NCI-H524 (cell line): ENCODE measurements at places on chromosomes 12 and 14.

DNA sequence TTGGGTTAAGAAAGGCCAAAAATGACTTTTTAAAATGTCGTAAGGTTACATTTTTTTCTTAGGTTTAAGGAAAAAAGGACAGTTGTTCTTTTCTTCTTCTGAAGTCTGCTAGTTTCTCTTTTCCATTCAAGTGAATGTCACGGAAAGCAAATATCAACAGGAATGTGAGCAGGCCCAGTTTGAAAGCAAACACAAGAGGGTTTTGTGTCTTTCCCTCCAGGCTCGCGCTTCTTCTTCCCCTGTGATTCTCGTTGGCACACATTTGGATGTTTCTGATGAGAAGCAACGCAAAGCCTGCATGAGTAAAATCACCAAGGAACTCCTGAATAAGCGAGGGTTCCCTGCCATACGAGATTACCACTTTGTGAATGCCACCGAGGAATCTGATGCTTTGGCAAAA lies 85.4 kb downstream of the LRRK2 start:
- no peak for DNase-seq

GRCh38 chr12:646442-647384 lies 16.5 kb downstream of the NINJ2 start:
- DNase-seq = no peak

- DNase-seq = no peak
Observed at GRCh38 chr14:68627868-68628604, 164.8 kb downstream of the ZFP36L1 start.

DNA sequence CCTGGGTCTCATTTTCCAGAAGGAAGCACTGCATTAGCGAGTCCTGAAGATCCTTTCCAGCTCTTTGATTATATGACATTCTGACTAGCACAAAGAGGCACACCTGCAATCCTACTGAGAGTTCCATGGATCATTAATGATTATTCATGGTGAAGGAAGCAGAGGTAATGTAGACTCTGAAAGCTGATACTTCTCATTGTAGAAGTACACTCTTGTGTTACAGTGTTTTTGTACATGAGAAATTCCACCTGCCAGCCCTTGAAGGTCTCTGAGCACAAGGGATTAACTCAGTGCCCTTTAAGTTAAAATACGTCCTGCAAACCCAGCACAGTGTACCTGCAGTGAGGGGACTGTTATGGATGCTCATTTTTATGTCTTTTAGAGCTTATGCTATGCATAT lies 558.8 kb upstream of the FBXO33 start:
- peak; percentile 77 for DNase-seq

DNA sequence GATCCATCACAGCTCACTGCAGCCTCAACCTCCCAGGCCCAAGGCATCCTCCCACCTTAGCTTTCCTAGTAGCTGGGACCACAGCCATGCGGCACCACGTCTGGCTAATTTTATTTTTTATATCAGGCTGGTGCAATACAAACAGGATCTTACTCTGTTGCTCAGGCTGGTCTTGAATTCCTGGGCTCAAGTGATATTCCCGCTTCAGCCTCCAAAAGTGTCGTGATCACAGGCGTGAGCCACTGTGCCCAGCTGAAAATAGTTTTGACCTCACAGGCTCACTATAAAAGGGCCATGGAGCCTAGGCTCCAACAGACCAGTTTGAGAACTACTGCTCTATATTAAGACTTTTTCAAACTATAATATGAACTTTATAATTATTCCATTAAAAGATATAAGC lies 37.3 kb downstream of the SNX6 start:
- DNase-seq = no peak

GRCh38 chr14:59406454-59407245 lies 58.5 kb downstream of the GPR135 start:
- no peak for DNase-seq

- no peak for DNase-seq
Observed at GRCh38 chr12:93832131-93832530, 155.0 kb downstream of the CRADD start.

DNA sequence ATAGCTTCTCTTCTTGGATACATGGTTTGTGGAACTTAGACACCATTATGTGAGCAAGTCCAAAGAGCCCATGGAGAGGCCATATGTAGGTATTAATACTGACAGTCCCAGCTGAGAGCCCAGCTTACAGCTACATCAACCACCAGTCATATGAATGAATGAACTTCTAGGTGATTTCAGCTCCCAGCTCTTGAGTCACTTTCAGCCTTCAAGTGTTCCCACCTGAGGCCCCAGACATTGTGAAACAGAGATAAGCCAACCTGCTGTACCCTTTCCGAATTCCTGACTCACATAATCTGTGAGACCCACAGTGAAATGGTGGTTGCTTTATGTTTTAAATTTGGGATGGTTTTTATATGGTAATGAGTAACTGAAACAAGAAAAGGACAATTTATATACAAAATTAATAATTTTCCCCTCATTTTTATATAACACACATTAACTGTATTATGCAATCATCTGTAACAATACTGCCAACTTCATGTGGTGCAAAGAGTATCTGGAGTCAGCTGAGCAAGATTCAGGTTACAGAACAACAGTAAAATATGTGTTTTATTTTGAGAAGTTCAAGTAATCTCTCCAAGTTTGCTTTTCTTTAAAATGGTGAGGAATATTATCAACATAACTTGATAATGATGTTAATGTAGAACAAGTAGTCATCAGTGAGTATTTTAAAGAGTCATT lies 27.7 kb upstream of the FBXO33 start:
- no peak for DNase-seq

GRCh38 chr12:29071099-29071498 lies 78.0 kb upstream of the FAR2 start:
- DNase-seq = no peak

DNA sequence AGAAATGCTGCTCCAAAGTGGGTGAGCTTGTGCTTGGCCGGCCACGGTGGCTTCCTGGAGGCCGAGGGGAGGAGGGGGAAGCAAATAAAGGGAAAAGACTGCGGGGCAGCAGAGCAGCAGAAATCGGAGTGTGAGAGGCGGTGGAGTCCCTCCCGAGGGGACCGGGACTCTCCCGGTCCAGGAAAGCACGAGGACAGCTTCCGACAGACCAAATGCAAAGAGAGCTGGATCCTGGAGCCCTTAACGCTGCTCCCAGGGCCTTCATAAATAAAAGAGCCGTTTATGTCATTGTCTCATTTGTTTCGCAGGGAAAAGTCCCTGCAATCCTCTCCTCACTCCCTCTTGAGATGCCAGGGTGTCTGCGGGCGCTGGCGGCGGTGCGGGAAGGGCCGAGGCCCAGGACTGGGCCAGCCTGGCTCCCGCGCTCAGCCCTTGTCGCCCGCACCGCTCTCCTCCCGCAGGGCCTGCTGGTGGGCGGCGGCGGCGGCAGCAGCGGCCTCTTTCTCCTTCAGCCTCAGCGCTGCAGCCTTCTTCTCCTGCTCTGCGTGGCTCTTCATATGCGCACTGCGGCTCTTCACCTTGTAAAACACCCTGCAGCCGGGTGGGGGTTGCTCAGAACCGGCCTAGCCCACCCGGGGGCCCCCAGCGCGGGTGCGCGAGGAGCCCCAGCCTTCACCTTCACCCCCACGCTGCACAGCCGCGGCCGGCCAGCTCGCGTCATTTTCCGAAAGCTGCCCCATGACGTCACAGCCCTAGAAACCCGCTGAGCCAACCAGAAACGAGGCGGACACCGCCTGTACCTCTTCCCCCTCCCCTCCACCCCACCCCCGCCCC lies 4.5 kb upstream of the PNMA1 start:
- no peak for DNase-seq

DNA sequence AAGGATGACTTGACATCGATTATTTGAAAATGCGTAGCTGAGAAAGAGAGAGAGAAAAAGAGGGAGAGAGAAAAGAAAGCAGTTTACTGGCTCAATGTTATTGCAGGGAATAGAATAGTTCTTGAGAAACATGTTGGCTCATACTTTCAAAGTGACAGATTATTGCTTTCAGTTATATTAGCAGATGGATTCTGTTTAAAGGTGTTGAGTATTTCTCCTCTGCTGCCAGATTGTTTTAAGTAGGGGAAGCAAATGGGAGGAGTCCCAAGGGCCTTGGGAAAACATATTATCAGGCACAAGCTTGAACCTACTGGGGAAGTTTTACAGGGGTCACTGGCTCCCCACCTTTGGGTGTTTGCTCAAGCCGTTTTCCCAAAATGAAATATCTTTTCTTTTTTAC lies 203.8 kb upstream of the SRRM4 start:
- DNase-seq = no peak

DNA sequence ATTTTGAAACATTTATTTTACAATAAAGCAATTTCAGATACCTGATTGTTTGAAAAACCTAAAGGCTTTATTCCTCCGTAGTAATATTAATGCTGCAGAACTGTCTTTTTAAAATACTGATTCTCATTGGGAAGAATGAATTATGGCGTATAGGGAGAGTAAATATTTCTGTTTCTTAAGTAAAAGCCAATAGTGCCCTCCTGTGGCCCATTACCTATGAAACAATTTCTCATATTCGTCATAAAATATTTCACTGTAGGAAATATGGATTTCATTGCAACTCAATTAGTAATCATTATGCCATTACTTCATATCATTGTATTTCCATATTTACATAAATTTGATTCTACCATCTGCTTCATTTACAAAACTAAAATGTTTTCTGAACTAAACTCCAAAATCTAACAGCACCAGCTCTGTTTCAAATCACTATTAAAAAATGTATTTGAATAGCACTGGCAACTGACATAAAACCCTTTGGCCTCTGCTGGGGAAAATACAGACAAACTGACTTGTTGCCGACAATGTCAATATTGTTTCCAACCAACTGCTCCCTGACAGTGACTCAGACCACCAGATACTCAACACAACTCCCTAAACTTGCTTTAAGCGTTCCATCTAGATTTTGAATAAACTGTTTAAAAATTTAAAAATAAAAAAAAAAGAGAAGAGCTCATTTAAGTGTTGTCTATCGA lies 290.3 kb downstream of the NAV3 start:
- no peak for DNase-seq

GRCh38 chr12:46965880-46966279 lies 113.5 kb upstream of the PCED1B start:
- DNase-seq = no peak

GRCh38 chr14:71384007-71384845 lies 477.0 kb downstream of the PCNX1 start:
- no peak for DNase-seq

GRCh38 chr14:55482936-55483605 lies 42.7 kb upstream of the TBPL2 start:
- DNase-seq = no peak

- no peak for DNase-seq
Observed at GRCh38 chr12:31582155-31582554, 8.8 kb downstream of the DENND5B start.

DNA sequence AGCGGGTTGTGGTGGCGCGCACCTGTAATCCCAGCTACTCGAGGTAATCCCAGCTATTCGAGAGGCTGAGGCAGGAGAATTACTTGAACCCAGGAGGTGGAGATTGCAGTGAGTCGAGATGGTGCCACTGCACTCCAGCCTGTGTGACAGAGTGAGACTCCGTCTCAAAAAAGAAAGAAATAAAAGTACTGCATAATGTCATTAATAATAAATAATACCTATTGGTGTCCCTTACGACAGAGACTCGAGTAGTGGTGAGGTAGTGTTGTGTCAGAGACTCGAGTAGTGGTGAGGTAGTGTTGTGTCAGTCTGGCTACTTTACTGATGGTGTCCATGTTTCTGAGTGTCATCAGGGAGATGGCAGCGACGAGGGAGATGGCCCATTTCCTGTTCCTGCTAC lies 1.3 kb downstream of the GLS2 start:
- no peak for DNase-seq

- DNase-seq = peak; percentile 6
Observed at GRCh38 chr12:93113317-93114006, 184.4 kb upstream of the EEA1 start.

GRCh38 chr12:26400627-26401026 lies 205.3 kb downstream of the SSPN start:
- DNase-seq = no peak

DNA sequence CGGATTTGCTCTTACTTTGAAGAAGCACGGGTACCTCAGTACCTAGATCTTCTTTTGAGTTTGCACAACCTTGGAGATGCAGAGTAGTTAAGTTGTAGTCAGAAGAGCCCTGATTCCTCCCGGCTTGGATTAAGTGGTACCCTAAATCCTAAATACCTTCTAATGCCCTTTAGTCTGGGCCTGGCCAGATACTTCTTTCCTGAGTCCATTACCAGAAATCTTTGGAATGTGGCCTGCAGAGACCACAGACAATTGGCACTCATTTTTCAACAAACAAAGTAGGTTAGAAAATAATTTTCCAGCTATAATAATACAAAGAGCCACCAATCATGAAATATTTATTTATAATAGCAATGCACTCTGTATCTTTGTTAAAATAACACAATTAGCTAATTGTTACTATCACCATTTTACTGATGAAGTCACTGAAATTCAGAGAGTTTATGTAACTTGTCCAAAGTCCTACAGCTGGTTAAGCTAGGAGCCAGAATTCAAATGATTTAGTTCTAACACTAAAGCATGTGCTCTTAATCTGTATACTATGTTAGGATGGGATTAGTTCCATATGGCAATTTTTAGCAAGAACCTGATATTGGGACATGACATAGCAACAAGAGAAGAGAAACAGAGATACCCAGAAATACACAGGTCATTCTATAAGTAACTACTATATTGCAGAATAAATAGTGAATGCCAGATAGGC lies 132.1 kb upstream of the PDZRN4 start:
- no peak for DNase-seq

DNA sequence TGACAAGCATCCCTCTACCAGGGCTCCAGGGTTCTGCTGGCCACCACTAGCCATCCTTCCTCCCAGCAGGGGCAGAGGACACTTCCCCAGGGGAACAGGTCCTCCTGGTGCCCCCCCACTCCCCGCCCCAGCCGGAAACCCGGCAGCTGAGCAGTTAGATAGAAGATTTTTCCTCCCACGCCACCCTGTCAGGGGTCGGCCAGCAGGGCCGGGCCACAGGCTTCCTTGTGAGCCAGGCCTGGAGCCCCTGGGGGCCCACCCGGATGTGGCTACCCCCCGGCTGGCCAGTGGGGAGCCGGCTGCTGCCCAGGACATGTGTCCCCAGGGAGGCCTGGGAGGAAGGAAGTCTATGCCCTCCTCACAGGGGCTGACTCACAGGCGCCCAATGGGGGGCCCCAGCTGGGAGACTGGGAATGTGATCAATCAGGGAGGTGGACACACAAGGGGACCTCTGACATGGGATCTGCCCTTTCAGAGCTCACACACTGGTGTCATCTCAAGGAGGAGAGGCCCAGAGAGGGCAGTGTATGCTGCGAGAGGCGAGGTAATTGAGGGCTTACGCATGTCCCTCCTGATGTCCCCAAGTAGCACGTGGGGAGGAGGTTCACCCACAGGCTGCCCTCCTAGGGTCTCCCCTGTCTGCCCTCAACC lies 4.2 kb downstream of the SH2B3 start:
- no peak for DNase-seq

GRCh38 chr14:90440021-90440451 lies 43.2 kb downstream of the CALM1 start:
- no peak for DNase-seq

GRCh38 chr14:23195552-23196101 lies 12.2 kb upstream of the SLC7A8 start:
- no peak for DNase-seq

- no peak for DNase-seq
Observed at GRCh38 chr14:50262865-50263264, 31.5 kb upstream of the SOS2 start.
